ENCODE measurements at places on chromosomes 7 and 10.

DNA sequence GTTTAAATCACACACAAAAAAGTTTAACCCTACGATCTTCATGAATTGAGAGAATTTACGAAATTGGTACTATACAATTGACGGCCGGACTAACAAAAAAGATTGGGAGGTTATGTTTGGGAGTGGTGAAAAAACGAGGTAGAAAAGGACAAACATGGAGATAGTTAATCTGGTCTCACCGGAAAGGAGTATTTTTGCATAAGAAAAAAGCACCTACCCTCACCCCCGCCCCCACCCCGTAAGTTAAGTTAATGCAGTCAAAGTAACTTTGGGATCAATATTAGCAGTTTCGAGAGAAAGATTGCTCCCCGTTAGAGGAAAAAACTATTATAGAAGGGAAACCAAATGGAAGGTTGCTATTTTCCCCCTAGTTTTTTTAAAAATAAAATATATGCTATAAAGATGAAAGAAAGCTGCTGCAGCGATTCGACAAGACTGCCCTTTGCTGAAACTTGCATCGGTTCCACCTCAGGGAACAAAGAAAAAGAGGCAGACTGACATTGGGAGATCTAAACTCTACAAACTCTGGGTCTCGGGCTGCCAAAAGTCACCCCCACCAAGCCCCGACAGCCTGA lies 3.5 kb downstream of the SP8 start:
- DNase-seq: no peak

DNA sequence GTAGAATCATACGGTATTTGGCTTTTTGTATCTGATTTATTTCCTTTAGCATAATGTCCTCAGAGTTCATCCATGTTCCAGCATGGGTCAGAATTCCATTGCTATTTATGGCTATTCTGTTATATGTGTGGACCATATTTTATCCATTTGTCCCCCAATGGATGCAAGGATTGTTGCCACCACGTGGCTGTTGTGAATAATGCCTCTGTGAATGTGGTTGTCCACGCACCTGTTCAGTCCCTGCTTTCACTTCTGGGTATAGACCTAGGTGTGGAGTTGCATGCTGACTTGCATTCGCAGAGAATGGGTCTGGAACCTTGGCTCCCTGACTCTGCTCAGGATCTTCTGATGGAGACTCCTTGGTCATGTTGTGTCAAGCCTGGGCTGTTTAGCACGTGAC lies 199.9 kb downstream of the CAMK1D start:
- no peak for DNase-seq

GRCh38 chr10:55631071-55631654 lies 729.9 kb downstream of the ZWINT start:
- DNase-seq: peak; percentile 37

DNA sequence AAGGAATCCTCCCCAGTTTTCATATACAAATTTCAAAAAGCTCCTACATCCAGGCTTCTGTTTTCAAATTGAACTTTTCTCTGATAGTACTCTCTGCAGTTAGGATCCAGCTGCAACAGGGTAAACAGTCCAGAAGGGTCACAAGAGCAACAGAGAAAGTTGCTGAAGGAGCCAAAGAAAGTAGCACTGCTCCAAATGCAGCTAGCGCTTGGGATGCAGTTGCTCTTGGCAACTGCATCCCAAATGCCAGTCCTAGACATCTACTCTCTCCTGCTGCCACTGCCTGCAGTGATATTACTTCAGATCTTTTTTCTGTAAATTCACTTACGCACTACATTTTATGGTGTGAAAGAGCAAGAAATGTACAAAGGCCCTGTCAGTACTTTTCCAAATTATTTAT lies 14.6 kb downstream of the GPR37 start:
- DNase-seq: no peak

- no peak for DNase-seq
Measured at GRCh38 chr10:852386-852785, 79.1 kb downstream of the LARP4B start.

- DNase-seq: no peak
Measured at GRCh38 chr10:116120688-116121455, 152.1 kb downstream of the GFRA1 start.

DNA sequence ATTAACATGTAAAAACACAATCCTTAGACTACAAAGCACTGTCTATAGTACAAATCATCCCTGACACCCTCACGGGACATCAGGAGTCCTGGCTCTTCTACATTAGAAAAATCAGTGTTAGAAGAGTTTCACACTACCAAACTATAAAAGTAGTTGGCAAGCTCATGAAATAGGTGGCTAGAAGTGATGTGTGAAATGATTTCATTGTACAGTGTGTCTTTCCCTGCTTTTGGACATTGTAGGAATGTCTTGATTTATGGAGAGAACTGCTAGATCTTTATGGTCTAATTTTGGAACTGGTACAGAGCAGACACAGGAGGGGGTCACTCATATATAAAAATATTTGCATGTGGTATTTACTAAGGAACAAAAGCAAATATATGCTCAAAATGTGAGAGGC lies 33.2 kb downstream of the SEMA3A start:
- no peak for DNase-seq

- DNase-seq: no peak
Measured at GRCh38 chr7:24971333-24972165, 8.4 kb downstream of the OSBPL3 start.

DNA sequence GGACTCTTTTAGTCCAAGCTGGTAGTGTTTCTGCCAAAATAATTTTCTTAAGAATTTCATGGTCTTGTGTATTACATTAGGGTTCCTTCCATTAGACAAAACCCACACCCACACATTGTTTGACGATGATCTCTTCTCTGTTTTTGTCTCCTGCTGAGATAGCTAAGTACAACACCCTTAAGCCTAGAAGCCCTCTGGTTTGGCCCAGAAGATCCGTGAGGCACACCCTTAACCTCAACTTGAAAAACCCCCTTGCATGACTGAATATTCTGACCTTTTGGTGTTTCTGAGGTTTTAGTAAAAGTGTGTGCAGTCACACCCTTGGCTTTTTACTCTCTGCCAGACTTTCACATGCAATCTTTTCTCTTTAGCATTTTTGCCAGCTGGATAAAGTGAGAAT lies 29.3 kb upstream of the ERCC6 start:
- DNase-seq: no peak

- DNase-seq: no peak
Measured at GRCh38 chr10:16184096-16184597, 252.7 kb upstream of the PTER start.

- no peak for DNase-seq
Measured at GRCh38 chr10:72066318-72067284, 21.8 kb downstream of the SPOCK2 start.

DNA sequence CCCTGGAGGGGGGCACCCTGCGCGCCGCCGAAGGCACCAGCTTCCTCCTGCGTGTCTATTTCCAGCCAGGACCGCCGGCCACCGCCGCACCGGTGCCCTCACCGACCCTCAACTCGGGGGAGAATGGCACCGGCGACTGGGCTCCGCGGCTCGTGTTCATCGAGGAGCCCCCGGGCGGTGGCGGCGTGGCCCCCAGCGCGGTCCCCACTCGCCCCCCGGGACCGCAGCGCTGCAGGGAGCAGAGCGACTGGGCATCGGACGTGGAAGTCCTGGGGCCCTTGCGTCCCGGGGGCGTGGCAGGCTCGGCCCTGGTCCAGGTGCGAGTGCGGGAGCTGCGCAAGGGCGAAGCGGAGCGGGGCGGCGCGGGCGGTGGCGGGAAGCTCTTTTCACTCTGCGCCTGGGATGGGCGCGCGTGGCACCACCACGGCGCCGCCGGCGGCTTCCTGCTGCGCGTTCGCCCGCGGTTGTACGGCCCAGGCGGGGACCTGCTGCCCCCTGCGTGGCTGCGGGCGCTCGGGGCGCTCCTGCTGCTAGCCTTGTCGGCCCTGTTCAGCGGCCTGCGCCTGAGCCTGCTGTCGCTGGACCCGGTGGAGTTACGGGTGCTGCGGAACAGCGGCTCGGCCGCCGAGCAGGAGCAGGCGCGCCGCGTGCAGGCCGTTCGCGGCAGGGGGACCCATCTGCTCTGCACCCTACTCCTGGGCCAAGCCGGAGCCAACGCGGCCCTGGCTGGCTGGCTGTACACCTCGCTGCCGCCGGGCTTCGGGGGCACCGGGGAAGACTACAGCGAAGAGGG lies 594 bp downstream of the CNNM1 start:
- DNase-seq: no peak

- DNase-seq: no peak
Measured at GRCh38 chr7:138324941-138325340, 135.1 kb upstream of the TRIM24 start.

DNA sequence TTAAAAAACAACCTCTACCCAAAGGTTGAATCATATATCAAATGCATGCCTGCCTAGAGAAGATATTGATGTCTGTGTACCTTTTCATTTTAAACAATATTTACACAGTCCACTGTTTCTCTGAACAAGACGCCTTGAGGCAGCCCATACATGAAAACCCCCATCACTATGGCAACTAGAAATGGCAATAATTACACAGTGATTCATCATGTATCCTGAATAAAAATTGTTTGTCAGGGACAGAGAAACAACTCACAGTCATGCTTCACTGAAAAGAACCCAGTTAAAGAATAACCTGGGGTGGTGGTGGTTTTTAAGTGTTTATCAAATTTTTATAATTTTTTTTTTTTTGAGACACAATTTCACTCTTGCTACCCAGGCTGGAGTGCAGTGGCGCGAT lies 19.7 kb downstream of the DNAJC12 start:
- DNase-seq: no peak

DNA sequence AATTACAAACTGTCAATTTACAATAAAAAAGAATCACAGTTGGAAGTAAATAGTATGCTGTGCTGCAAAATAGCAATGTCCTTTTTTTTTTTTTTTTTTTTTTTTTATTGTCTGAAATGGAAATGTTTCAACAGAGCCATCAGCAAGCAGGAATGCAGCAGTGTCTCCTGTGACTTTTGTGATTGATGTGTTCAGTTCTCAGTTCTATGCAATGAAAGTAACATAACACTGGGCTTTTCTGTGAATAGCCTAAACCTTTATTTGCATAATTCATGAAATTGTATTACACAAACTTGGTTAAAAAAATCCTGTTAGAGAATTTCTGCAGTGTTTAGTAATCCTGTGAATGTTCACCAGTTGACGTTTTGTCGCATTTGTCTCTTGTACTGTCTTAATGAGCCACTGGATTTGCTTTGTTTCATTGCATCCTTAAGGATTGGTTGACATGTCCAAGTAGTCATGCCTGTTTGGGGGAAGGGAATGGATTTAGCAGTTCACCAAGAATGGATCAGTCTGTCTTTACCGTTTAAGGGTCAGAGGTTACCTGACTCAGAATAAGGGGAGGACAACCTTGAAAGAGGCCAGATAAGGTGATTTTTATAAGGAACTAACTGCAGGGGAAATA lies 192.7 kb downstream of the MLLT10 start:
- DNase-seq: no peak

GRCh38 chr10:69477968-69478597 lies 26.8 kb downstream of the TSPAN15 start:
- DNase-seq: no peak

DNA sequence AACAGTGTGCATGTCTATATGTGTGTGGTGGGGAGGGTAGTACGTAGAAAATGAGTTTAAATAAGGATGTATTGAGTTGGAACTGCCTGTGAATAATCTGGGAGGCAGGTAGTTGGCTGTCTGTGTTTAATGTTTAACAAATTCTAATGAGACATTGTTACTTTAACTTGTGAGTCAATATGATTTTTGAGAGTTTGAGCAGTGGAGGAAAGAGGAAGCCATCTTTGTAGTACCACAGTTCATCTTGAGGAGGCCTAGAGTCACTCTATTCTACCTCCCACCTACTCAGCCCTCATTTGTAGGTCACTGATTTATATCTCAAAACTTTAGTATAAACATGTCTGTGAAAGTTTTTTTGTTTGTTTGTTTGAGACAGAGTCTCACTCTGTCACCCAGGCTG lies 129.9 kb upstream of the ITGB1 start:
- DNase-seq: no peak

DNA sequence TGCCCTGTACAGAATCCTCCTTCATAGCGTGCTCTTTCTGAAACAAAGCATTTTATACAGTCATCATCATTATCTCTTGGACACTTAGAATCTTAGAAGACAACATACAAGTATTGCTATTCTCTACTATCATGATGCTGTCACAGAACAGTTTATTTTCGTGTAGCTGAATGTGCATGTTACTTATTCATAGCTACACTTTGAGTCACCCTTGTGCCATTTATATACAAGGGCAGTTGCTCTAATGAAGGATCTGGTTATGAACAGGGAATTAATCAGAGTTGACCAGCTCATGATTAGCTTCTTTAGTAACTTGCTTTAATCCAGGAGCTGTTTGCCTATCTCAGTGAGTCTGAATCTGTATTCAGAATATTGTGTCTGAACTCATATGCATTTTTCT lies 11.2 kb downstream of the CASP2 start:
- no peak for DNase-seq

- no peak for DNase-seq
Measured at GRCh38 chr10:67603086-67603485, 92.9 kb downstream of the CTNNA3 start.

DNA sequence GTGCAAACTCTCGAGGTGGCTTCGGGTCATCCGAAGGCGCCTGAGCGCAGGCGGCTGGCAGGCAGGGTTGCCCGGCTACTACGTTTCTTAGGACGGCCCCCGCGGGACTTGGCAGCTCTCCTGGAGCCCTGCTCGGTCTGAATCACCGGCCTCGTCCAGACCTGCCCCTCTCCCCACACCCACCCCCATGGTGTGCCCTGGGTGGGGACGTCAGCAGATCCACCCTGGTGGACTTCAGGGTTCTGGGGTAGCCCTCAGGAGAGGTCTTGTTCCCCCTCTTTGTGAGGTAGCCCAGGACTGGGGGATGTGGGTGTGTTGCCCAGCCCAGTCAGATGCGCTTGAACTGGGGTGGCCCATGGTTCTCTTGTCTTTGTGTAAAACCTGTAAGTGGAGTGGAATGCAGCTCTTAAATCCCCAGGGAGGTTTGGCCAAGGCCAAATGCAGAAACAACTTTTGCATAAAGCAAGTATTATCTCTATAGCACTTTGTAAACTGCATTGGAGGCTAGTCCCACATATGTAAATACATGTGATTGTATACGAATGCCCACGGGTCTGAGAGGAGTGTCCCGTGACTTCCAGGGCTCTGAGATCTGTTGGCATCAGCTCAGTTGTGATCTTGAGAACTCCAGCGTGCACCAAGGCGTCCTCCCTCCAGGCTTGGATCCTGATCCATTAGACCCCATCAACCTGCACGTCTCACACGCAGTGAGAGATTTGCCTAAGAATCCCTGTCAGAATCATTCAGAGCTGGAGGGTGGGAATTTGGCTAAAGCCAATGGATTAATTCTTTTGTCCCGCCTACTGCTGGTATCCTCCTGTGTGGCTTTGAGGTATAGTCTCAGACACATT lies 1.8 kb downstream of the PFKFB3 start:
- DNase-seq: no peak
